ENCODE measurements at places on chromosomes 5 and 9.
A peak's percentile ranks its signal among the peaks of the same experiment; 100 is the strongest.

- DNase-seq, result no peak
These were observed 158.8 kb downstream of the CRB2 start for GRCh38 chr9:123514766-123515165.

- peak; percentile 41 for DNase-seq
These were observed 1.3 kb downstream of the UBE2R2 start for GRCh38 chr9:33818167-33818846.

GRCh38 chr5:80958616-80959015 lies 1.5 kb upstream of the RASGRF2 start:
- no peak for DNase-seq

GRCh38 chr5:176700239-176700847 lies 53.1 kb downstream of the TSPAN17 start:
- no peak for DNase-seq

DNA sequence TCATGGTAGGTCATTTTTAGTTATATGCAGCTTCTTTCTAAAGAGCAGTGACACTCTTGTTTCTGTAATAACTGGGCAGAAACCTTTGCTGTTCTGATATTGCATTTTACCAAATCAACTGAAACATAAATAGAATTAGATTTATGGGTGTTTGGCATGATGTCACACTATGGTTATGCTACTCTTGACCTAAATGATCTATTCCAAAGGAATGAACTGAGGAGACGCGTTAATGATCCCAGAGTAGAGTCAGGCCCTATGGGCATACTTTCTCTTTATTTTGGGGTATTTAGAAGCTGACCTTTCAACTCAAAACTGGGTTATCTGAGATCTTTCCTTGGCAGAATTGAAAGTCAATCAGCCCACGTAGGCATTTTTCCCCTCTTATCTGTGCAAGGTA lies 146.8 kb upstream of the ADAMTSL1 start:
- DNase-seq, result no peak

DNA sequence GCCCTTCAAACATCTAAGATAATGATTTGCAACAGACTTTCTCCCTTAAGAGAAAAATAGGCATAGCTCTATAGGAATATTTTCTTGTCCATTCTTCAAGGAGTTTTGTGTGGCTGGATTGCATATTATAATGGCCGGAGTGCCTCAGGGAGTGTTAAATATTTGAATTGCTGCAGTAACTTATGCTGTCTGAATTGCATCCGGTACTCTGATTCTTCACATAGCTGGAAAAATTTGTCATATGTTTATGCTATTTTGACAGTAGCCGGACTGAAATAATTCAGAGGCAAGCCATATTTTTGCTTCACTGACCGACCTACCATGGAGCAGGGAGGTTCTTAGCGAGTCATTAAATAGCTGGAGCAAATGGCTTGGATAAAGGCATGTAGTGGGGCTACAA lies 621.0 kb downstream of the ACTL7B start:
- DNase-seq, result no peak

- DNase-seq, result no peak
These were observed 40.0 kb downstream of the PSD2 start for GRCh38 chr5:139835656-139836055.

DNA sequence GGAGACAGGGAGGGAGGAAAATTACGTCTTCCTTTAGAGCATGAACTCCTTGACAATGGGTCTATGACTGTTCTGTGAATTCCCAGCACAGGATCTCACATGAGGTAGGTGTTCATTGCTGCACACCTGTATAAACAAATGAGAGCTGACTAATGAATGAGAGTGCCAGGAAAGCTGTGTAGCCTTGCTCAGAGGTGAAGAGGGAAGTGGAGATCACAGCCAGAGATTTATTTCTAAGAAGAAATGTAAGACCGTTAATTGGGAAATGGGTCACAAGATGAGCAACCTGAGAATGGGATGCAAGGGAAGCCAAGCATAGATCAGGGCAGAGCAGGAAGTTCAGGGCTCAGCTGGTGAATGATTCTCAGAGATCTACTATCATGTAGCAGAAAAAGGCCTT lies 295.1 kb downstream of the CDK5RAP2 start:
- DNase-seq, result no peak

- no peak for DNase-seq
These were observed 717.8 kb downstream of the CDH18 start for GRCh38 chr5:19270153-19270552.

DNA sequence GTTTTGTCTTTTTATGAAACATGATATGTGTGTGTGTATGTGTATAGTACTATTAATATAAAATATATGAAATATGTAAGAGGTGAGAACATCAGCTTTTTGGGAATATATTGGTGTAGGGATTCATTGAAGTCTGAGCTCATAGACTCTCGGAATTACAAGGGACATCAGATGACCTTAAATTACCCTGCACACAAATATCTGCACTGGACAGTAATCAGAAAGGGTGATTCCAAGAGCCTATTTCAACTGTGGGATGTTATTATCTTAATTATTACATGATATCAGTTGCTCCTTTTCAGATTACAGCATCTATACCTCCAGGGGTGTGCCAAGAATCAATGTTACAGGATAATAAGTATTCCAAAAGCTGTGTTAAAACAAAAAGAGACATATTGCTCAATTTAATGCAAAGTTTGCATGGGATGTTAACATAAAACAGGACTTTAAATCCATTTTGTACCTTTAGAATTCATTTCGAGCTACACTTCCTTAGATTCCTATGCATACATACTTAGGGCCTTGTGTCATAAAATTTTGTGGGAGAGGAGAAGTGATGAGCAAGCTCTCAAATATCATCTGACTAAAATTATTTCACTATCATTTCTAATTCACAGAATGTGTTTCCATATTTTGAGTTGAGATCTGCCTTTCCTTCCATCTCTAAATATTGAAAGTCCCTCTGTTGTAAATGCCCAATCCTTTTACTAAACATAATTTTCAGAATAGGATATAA lies 365.2 kb downstream of the BRINP1 start:
- no peak for DNase-seq

- DNase-seq, result no peak
These were observed 34.3 kb upstream of the SHB start for GRCh38 chr9:38103340-38103739.

DNA sequence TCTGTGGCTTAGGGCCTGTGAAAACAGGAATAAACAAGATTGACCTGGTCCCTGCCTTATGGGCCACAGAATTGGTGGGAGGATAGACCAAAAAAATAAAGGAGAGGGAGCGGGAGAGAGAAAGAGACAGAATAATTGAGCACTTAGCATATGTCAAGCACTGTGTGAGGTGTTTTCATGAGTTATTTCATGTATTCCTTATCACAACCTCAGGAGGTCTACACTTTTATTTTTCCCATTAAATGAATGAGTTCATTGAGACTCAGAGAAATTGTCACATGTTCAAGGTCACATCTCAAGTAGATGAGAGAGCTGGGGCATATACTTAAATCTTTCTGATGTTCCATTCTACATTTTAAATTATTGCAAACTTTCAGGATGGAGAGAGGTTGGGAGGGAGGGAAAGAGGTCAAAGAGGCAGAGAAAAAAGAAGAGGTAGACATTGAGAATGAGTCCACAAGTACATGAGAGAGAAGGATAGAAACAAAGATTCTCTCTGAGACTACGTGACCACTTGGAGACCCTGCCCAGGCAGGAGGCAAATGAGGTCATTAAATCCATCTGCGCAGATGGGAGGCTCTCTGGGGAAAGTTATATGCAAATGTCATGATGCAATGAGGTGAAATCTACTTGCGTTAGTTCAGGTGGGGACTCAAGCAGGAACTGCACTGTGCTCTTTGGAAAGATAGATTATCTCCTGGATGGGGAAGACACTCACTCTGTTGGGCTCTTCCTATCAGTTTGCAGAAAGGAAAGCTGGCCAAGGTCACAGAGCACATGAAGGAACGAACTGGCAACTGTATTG lies 241.5 kb downstream of the PAPPA start:
- no peak for DNase-seq

DNA sequence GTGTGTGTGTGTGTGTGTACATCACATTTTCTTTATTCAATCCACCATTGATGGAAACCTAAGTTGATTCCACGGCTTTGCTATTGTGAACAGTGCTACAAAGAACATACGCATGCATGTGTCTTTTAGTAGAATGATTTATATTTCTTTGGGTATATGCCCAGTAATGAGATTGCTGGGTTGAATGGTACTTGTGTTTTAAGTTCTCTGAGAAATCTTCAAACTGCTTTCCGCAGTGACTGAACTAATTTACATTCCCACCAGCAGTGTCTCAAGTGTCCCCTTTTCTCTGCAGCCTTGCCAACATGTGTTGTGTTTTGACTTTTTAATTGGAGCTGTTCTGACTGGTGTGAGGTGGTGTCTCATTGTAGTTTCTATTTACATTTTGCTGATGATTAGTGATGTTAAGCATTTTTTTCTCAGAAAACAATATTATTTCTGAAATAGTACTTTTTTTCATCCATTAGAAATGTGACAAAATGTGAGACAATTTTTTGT lies 769.7 kb downstream of the TAF11L14 start:
- no peak for DNase-seq

DNA sequence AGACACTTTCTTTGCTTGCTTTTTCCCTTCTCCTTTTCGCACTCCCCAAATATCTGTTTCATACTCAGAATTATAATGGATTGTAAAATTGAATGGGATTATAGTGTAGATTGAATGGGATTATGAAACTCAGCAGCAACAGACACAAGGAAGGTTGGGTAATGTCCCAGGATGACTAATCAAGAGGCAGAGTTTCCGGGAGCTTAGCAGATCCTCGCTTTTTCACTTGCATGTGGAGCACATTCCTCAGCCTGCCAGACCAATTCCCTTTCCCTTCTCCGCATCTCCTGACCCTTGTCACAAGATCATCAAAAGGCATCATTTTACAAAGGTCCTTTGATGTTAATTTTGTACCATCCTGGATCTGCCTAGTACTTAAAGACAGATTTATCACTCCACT lies 55.1 kb upstream of the SLC1A1 start:
- DNase-seq, result no peak

- no peak for DNase-seq
These were observed 77.3 kb downstream of the SLC25A46 start for GRCh38 chr5:110815916-110816605.

- no peak for DNase-seq
These were observed 243.3 kb upstream of the ANKRD55 start for GRCh38 chr5:56476487-56476856.

DNA sequence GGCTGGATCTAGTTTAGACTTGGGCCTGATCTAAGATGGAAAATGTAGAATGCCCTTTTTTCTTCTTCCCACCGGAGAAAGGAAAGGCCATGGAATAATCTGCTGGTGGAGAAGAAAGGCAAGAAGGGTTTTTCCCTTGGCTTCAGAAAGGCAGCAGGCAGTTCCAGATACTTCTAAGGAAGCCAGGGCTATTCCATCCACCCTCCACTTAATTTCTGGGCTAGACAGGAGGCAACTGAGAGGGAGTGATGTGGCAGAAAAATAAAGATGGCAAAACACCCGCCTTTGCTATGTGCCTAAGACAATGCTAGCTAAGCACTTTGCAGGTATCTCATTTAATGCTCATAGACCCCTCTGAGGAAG lies 9.9 kb downstream of the MYOZ3 start:
- no peak for DNase-seq
